ENCODE measurements at places on chromosomes 4 and X.

- DNase-seq = no peak
These were observed 707 bp upstream of the OTUD4 start for GRCh38 chr4:145181091-145181501.

- DNase-seq = no peak
These were observed 62.2 kb upstream of the PRPS1 start for GRCh38 chrX:107565931-107566603.

- no peak for DNase-seq
These were observed 15.8 kb downstream of the EGF start for GRCh38 chr4:109928327-109929045.

DNA sequence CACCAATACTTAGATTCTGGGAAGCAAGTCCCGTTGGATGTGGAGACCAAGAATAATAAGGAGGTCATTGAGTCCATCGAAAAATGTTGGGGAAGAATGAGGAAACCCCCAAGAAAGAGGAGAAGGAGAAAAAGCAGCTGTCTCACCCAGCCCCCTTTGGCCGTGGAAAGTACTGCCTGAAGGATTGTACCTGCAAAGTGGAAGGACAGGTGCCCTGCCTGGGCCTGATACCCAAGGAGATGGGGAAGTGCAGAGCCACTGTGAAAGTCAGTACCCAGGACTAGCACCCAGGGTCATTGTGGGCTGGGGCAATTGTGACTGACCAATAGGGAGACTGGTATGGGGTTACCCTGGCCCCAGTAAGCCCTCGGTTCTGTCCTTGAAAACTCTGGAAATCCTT lies 13.8 kb upstream of the CFAP299 start:
- no peak for DNase-seq

DNA sequence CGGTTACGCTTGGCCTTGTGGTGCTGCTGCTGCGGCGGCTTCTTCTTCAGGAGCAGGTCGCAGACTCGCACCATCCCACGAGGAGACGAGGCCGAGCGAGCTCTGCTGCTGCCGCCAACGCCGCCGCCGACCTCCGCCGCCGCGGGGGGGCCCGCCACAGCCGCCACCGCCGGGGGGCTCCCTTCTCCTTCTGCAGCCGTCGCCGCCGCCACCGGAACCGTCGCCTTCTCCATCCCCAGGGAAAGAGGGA lies 237 bp downstream of the ANKRD17 start:
- DNase-seq = no peak

- DNase-seq = no peak
These were observed 68.3 kb upstream of the CNKSR2 start for GRCh38 chrX:21305799-21306336.

GRCh38 chrX:113594123-113594841 lies 753.7 kb upstream of the AMOT start:
- no peak for DNase-seq

- no peak for DNase-seq
These were observed 4.0 kb downstream of the DIPK2B start for GRCh38 chrX:45196701-45197100.

DNA sequence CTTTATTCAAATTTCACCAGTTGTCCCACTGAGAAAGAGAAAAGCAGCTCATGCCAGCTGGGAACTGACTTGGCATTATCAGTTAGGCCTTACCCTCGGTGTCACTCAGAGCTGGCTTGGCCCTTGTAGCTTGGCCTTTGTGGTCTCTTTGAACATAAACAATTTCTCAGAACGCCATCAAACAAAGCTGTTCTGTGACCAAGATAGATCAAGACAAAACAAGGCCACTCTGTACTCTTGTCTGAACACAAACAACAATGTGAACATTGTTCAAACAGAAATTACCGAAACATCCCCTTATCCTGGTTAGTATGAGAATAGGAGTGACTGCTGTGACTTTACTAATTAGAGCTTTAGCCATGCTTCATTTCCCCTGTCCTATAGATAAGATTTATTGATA lies 57.2 kb downstream of the DIPK2B start:
- no peak for DNase-seq

GRCh38 chr4:11722223-11722622 lies 293.5 kb upstream of the HS3ST1 start:
- DNase-seq = no peak

GRCh38 chr4:95232358-95233156 lies 316.2 kb downstream of the UNC5C start:
- no peak for DNase-seq

DNA sequence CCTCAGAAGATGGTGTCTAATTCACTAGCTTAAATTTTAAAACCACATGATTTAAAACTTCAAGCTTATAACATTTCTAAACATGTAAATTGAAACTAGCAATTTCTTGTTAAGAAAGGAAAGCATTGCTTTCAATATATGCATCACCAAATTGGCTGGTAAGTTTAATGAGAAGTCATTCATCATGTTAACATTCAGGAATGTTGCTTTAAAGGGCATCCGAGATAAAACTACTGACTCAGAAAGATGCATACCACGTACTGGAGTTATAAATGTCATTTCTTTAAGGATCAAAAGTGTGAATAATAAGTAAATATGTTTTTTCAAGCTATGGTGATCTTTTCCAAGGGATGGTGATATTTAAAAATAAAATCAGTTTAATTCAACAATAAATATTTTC lies 83.3 kb upstream of the VCX2 start:
- DNase-seq = no peak

DNA sequence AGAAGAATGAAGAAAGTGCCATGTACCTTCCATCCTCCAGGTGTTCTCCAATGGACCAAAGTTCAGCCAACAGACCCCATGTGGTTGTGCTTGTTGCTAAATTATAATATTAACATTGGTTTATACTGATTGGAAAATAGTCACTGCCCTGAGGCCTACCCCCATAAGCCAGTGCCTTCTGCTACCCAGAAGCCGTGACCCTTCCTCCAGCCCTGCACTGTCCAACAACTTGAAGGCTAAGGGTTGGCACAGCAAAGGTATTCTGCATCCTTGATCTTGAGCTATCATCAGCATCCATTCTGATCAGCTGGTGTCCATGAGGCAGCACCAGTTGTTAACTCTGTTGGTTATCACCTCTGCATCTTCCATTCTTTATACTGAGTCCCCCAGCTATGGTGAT lies 66.2 kb upstream of the BMPR1B start:
- no peak for DNase-seq

DNA sequence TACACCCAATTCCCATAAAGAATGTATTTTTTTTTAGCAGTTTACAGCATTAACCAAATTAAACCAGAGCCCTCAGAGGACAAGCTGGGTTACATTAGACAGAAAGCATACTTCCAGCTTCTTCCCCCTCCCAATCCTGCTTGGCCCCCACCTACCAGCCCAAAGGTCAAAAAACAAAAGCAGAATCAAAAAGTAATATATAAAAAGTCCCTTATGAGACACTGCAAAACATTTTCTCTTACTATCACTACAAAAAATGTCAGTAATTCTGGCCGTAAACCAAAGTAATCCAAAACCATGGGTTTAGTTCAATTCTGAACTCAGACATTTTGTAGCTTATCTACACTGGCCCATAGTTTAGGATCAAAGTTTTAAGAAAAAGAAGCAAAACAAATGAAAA lies 38.0 kb downstream of the APBB2 start:
- no peak for DNase-seq

DNA sequence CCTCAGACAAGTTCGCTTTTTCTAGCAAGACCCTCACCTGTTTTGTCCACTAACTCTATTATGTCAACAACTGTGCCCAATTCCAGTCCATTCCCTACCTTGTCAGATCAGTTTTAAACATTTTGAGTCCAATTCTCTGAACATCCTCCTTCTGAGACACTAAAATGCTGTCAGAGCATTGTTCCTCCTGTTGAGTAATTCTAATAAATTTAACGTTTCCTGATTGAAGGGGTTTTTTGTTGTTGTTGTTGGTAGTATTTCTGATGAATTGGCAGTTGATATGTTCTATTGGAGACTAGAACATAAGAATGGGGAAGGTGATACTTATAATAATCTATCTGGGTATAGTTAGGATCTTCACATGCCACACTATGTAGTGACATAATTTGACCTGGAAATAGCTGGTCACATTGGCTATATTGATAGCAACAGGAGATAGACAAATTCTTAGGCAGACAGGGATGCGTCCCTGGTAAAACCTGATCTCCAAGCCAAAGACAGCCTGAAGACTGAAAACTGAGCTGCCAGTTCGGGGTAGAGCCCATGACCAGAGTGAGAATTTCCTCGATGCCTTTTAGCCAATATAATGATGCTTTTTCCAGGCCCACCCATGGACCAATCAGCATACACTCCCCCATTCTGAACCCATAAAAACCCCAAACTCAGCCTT lies 12.4 kb upstream of the CXCL2 start:
- DNase-seq = no peak

GRCh38 chr4:40461879-40462278 lies 126.7 kb downstream of the CHRNA9 start:
- no peak for DNase-seq

- DNase-seq = no peak
These were observed 6.4 kb downstream of the TRIML1 start for GRCh38 chr4:188145601-188146000.

DNA sequence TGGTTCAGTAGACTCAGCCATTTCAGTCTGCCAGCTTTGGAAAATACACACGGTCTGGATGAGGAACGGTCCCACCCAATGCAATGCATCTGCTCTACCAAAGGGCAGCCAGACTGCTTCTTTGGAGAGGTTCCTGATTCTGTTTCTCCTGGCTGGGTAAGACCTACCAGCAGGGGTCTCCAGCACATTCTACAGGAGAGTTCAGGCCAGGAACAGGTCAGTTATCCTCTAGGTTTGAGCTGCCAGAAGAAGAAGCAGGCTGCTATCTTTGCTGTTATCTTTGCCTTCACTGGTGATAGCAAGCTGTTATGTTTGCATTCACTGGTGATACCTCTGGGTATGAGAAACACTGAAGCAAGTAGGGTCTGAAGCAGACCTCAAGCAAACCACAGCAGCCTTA lies 45.5 kb upstream of the PBDC1 start:
- no peak for DNase-seq

GRCh38 chrX:100994352-100995281 lies 25.1 kb downstream of the ARL13A start:
- DNase-seq = no peak

- no peak for DNase-seq
These were observed 118.3 kb downstream of the ADGRL3 start for GRCh38 chr4:61318431-61318830.

DNA sequence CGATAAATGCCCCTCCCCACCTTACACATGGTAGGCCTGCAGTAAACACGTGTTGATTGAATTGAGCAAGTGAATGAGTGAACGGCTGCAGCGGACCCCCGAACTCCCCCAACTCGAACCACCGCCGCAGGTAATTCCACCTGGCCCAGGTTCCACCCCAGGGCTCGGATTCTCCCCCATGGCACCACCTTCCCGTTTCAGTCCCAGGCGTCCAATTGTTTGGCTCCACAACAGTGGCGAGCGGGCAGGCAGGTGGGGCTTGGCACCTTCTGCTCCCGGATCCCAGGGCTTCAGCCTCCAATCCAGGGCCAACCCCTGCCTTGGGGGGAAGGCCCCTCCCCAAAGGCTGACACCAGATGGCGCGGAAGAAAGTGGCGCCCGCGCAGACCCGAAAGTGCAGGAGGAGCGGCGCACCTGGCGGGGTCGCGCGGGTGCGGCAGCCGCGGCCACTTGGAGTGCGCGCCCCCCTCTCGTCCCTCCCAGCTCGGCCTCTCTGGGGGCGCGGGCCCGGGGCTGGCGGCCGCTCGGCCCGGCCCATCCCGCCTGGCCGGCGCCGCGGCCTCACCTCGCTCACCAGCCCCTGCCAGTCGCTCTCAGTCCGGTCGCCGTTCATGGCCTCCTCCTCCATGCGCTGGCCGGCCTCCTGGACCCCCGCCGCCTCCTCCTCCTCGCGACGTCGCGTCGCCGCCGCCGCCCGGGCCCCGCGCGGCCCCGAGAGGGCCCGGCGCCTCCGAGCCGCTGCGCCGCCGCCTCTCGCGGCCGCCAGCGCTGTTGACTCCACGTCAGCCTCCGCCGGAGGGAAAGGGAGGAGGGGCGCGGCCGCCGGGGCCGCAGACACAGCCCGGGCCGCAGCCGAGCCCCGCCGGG lies at the start of gene CCDC149:
Gene CCDC149 (minus strand): TSS at position 791 of the 867 bp plus-strand sequence. CDS start 178 bp downstream, at position 613.
- DNase-seq = no peak

- DNase-seq = no peak
These were observed 41.9 kb upstream of the NSG1 start for GRCh38 chr4:4344915-4345527.

- no peak for DNase-seq
These were observed 327.6 kb upstream of the MAOA start for GRCh38 chrX:43328358-43328946.

- no peak for DNase-seq
These were observed 134.5 kb upstream of the RASGEF1B start for GRCh38 chr4:81606166-81606565.

DNA sequence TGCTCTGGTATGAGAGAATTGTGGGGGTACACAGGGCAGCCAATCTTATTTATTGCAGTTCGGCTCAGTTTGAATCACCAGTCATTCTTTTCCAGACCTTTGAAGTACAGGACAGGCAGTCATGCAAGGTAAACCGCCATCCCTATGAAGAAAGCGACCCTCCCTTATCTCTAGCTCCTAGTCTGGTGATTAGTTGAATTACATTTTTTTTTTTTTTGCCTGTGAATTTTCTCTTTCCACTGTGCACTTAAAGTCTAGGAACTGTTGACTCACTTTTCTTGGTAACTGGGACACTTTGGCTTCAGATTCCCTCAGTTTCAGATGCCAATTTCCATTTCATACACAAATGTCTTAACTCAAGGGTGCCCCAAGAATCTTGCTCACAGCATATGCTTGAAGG lies 82.4 kb upstream of the FAM9C start:
- DNase-seq = no peak

DNA sequence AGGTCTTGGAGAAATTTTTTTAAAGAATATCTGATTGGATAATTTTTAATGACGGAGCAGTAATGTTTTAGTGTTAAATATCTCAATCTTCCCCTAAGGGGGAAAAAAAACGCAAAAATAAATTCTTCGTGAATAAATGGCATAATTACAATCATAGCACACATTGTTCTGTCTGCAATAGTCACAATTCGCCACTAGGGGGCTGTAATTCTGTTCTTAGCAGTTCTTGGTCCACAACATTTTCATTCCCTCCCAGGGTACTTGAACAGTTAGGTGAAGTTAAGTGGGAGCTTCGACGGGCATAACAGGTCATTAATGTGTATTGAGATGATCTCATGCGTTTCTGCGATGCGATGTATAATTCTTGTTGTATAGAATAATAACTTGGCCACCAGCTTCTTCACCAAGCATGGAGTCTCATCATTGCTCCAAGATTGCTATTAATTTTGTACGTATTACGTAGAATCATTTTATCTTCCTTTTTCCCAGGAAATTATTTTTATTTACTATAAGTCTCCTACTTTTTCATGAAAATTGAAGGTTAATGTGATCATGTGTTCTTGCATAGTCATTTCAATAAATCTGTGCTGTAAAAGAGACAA lies 27.2 kb downstream of the HTR2C start:
- no peak for DNase-seq

GRCh38 chr4:4866866-4867374 lies 7.5 kb downstream of the MSX1 start:
- no peak for DNase-seq

DNA sequence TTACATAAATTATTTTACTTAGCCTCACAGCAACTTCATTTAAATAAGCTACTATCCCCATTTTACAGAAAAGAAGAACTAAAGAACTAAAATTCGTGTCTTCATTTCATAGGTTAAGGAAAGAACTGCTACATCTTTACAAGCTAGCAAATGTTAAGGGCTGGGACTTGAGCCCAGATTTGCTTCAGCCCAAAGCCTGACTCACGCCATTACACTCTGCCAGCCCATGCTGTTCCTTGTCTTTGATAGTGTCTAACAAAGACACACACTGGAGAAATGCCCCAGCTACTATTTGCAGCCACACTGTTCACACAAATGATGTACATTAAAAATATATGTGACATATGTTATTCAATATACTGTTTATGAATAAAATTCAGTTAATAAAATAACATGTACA lies 29.0 kb upstream of the ERVMER34-1 start:
- no peak for DNase-seq
